Activated naive CD4-positive, alpha-beta T cell (primary cell): ENCODE measurements at places on chromosomes 5 and 9.

- DNase-seq: no peak
Measured at GRCh38 chr9:97958812-97959511, 21.0 kb upstream of the HEMGN start.

DNA sequence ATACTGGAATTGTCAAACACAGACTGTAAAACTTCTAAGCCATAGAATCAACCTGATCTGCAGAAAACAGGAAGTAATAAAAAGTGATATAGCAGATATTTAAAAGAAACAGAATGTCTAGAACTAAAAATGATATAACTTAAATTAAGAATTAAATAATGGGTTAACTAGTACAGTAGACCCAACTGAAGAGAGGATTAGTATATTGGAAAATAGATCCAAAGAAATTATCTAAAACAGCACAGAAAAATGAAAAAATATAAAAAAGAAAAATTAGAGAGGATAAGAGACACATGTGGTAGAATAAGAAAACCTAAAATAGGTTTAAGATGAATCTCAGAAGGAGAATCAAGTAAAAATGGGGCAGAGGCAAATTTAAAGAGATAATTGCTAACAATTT is 219.9 kb downstream of the SEMA6A start:
- DNase-seq: no peak

GRCh38 chr9:83267741-83268140 is 204.8 kb upstream of the RASEF start:
- DNase-seq: no peak

DNA sequence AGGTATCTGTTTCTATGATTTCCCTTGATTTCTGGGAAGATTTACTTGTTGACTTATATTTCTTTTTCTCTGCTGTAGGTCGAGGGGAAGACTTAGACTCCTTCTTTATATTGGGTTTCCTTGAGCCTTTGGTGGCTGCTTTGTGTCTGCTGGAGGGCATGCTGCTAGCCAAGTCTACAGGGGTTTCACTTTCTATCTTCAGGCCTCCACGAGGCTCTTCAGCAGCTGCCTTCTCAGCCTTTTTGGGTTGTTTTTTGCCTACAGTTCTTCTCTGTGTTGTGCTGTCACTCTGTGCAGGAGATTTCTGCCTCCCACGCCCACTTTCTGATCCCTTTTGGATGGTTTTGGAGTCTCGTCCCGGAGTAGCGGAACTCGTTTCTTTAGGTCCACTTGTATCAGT is 23.2 kb downstream of the LEAP2 start:
- no peak for DNase-seq

- no peak for DNase-seq
Measured at GRCh38 chr5:166786178-166786577, 1505.3 kb upstream of the WWC1 start.

GRCh38 chr9:109779711-109780452 is at the start of gene PALM2AKAP2:
PALM2AKAP2 (plus strand) TSS chr9:109780198; CDS start chr9:109780489, 291 bp downstream.
- no peak for DNase-seq

DNA sequence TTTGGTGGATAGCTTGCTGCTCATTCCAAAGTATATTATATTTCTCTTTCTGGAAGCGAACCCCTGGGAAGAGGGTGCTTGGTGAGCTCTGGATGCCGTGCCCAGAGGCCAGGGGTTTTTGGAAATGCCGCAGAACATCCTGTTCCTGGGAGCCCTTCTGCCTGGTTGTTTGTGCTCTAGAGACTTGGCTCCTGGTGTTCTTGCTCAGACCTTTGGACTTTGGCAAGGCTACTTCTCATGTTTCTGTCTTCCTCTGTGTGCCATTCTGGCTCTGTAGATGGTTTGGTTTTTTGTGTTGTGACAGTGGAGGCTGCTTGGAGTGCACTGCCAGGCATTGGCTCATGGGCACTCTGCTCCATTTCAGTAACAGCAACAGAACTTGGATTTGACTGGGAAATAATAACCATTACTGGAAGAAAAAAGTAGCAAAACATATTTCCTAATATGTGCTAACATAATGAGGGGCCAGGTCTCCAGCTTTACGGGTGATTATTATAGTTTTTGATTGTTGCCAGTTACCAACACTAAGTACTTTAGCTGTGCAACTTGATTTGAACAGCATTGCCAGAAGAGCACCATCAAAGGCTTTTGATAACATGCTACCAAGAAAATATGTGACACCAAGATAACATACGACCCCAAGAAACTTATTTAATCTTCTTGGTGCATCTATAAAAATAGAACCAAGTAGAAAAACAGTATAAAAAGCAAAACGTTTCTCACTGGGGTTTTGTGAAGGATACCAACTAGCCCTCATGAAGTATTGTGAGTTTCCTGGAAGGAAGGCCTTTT is 94.2 kb downstream of the PCSK1 start:
- no peak for DNase-seq

DNA sequence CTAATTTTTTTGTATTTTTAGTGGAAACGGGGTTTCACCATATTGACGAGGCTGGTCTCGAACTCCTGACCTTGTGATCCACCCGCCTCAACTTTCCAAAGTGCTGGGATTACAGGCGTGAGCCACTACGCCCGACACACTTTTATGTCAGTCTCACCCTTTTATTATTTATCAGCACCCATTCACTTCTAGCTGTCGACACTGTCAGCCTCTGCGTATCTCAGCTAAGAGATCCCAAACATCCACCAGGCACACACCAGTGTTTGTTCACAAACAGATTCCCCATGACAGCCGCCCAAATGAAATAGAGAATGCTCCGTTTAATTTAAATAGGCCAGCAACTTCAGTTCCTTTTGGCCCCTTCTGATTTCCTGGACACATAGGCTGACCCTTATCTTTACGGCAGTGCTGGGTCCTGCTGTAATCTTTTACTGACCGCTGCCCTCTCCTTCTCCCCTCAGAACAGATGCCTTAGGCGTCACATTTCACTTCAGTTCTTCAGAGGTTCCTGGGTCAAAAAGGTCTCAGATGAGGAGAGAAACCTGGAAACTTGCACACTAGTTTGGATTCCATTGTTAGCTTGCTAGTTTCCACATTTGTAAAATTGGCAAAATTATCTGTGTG is 43.1 kb upstream of the CKMT2 start:
- no peak for DNase-seq

GRCh38 chr5:81420039-81420667 is 26.2 kb upstream of the ACOT12 start:
- no peak for DNase-seq

- DNase-seq: no peak
Measured at GRCh38 chr5:81767097-81767496, 16.2 kb upstream of the SSBP2 start.

DNA sequence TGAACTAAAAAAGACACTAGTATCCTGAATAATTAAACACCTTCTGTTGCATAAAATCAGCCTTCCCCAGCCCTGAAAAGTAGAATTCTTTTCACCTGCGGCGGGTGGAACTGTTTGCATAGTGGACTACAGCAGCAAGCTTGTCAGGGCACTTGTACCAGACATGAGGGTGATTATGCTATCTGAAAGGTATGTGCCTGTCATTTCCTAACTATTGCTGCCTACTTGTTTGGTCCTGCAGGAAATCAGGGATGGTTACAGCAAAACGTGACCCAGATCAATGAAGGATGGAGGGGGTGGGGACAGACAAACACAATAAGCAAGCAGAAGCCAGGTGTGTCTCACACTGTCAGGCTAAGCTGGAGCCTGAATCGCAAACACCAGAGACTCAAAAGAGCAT is 385.6 kb downstream of the MLLT3 start:
- DNase-seq: no peak

DNA sequence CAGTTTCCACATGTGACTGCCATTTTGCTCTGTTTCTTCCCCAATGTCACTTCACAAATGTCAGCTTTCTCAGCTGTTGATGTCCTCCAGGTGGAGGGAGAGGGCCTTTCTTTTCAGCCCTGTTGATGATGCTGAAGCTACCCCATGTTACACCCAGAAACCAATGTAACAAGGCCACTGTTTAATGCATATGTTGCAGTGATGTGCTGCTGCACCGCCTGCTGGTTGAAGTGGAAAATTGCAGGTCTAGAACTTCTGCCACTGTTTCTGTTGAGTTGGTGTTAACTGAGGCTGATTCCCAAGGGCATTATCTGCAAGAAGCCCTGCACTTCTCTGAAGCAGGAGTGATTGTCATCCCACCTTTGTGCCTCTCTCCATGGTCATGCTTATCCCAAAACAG is 428.4 kb downstream of the KDM4C start:
- no peak for DNase-seq

DNA sequence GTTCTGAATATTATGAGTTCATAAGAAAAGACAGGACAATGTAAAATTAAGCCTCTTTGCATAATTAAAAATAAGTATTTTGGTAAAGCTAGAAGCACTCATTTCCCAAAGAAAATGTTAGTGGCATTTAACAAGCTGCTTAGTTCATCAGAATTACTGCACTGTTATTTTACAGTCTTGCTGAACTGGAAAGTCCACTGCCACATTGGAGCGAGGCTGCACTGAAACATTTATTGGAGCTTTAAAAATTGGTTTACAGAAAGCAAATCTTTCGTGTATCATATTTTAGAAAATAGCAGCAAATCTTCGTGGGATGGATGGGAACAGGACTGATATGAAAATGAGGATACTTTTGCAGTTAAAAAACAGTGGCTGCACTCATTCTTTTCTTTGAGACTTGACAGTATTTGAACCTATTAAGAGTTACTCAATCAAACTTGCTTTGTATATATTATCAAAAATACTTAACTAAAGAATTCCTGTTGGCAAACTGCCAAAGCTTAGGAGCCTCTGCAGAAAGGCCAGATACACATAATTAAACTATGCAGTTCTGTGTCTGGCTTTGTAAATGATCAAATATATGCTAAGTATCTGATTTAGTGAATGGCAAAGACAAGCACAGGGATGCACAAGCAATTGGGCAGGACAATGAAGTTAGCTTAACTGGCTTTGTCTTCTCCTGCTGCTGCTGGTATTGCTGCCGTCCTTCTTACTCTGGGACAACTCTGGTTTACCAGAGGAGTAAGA is 16.5 kb upstream of the FBXL7 start:
- no peak for DNase-seq

DNA sequence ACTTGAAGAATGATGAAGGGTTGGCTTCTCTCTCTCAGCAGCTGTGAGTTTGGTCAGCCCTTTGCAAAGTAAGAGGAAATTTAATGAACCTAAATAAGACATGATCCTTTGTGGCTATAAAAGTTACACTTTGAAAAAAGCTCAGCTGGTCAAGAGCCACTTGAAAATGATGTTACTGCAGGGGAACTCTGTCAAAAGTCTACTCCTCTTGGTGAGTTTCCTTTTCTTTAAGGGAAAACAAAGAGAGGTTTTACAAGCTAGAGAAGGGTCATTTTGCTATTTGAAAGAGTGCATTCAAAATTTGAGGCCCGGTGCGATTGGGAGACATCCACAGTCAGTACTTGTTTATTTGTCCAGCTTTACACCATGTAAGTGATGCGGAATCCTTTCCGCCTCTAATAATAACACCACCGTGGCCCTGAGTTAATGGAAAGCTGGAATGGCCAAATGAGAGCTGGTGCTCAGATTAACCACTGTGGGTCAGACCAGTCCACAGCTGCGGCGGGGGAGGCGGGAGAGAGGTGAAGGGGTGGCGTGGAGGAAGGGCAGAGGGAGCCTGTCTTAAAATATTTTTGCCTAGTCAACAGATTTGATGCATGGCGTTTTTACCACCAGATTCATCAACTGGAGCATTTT is 404.0 kb downstream of the TLE4 start:
- DNase-seq: no peak

GRCh38 chr5:98794001-98794400 is 20.5 kb downstream of the RGMB start:
- DNase-seq: no peak

DNA sequence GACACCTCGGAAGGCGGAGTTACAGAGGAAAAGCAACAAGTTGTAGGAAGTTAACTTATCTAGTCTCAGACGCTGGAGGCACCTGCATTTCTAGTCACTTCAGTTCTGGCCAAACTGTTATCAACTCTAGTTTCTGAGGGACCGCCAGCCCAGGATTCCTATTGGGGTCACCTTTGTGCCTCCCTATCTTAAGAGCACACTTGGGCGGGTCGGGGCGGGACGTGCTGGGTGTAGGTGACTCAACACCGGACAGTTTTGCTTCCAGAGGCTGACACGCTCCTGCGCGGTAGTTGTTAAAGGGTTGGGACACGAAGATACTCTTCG is 679 bp upstream of the KDM4C start:
- peak; percentile 73 for DNase-seq

DNA sequence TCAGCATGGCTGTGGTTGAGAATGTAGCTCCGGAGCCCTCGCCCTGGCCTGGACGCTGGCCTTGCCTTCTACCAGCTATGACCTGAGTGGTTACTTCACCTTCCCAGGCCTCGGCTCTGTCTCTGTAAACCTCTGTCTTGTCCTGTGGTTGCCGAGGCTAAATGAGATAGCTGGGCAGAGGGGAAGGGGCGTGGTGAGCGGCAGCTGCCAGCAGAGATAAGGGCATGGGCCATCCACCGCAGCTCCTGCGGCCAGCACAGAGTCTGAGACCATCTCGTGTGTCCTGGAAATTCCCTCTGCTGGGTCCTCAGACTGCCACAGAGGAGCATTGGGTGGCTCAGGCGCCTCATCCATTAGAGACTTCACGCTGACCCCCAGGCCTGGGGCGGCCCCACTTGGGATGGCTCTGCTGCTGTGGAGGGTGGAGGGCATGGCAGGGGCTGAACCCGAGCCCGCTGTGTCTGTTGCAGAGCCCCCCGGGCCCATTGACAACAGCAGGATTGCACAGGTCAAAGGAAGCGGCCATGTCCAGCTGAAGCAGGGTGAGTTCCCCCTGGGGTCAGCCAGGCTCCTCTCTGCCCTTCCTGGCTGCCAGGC is 43.9 kb downstream of the USP20 start:
- no peak for DNase-seq

- no peak for DNase-seq
Measured at GRCh38 chr9:74521009-74521408, 23.9 kb downstream of the RORB start.

DNA sequence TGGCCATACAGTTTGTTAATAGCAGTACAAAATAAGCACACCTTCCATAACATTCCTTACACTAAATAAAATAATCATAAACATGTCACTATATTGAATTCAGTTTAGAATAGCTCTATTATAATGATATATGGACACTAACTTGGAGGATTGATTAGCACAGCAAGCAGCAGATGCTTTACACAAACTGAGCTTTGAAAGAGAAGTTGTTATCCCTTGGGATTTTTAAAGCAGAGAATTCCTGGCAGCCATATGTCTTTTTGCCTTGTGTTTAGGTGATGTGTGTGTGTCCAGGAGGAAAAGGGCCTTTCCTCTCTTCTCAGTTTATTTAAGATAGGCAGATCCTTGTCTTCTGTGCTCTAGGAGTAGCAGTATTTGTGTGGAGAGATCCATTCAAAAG is 232.2 kb upstream of the GRIN3A start:
- no peak for DNase-seq
